ENCODE measurements at places on chromosomes 16 and 17. TPM values are rescaled to one million over a fixed set of nuclear protein-coding genes. Genes with fewer than 3 reads are reported as not detected.

Gene SPNS2
- total RNA-seq = 32.1 TPM

Gene IGSF6
- 12.2 TPM for total RNA-seq

Gene HSPB9
- total RNA-seq = 0.20 TPM

GRCh38 chr17:34826332-34826731 lies 134.9 kb downstream of the CCT6B start:
- no peaks in the 10 kb centered on the region for H3K27me3 ChIP-seq
- no peaks in the 10 kb centered on the region for H3K4me1 ChIP-seq
- H3K27ac ChIP-seq = no peak overlapping the region
- no peak overlapping the region for H3K4me3 ChIP-seq
- DNase-seq = no peak

DNA sequence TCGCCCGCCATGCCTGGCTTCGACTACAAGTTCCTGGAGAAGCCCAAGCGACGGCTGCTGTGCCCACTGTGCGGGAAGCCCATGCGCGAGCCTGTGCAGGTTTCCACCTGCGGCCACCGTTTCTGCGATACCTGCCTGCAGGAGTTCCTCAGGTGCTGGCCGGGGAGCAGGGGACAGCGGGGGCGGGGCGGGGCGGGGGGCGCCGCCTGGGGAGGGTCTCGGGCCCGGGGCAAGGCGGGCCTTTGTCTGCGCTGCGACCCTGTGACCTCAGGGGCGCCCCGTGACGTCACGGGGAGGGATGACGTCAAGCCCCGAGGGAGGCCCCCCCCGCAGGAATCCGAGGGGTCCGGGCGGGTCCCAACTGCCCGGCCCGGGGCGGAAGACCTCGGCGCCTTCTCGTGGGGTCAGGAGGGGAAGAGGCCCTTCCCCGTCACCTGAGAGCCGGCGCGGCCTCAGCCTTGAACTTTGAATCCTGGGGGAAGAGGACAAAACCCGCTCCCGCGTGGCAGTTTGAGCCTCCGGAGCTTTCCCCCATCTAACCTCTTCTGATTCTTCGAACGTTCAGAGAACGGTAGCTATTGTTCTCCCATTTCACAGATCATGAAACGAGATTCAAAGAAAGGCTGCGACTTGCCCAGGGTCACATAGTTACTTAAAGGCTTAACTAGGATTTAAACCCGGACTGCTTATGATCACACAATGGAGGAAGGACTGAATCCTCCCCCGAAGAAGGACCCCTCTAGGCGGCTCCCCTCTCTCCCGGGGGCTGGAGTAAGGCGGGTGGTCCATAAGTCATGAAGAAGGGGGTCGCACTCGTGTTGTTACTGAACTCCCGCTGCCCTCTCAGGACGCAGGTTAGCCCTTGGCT lies 527 bp downstream of the TRAF4 start:
- H3K4me3 ChIP-seq = peak overlapping the region; percentile 68
- peak; percentile 62 for DNase-seq
- H3K27me3 ChIP-seq = no peaks in the 10 kb centered on the region
- H3K36me3 ChIP-seq = peaks cover 13% of the 10 kb centered on the region

DNA sequence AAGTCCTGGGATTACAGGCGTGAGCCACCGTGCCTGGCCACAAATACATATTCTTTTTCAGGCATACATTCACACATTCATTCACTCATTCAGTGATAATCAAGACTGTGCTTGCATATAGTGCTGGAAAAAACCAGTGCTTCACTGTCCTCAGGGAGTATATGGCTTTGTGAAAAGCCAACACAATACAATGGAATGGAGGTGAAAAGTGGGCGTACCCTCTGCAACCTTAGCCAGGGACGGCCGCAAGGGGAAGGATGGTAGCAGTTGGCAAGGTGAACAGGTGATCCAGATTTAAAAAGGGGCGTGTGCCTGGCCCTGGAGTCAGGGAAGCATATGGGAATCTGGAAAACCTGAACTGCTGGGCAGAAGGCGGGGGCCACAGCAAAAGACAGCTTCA lies 18.1 kb upstream of the GAN start:
- no peaks in the 10 kb centered on the region for H3K27me3 ChIP-seq
- H3K4me1 ChIP-seq = no peaks in the 10 kb centered on the region
- H3K4me3 ChIP-seq = no peak overlapping the region

GRCh38 chr17:45335721-45336120 lies 18.9 kb upstream of the MAP3K14 start:
- H3K27me3 ChIP-seq = no peaks in the 10 kb centered on the region
- no peaks in the 10 kb centered on the region for H3K36me3 ChIP-seq

DNA sequence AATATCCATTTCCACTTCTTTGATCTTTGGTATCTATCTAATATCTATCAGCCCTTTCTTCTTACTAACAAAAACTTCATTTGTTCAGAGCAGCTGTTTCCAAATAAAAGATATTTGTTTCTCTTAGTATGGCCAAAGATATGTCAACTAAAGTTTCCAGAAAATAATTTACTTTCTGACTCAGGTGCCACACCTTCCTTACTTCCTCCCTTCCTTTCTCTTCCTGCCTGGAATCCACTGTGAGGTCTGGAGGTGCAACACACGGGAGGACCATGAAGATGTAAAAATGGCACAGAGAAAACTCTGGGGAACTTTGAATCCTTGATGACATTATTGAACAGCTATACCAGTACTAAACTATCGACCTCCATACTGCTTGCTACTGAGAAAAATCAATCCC lies 14.0 kb downstream of the MED13 start:
- H3K4me1 ChIP-seq = no peaks in the 10 kb centered on the region
- no peak for DNase-seq
- no peak overlapping the region for H3K27ac ChIP-seq
- no peaks in the 10 kb centered on the region for H3K27me3 ChIP-seq
- no peak overlapping the region for H3K4me3 ChIP-seq

Measured in lung (tissue), 17 donors.